ENCODE measurements at places on chromosomes 4 and X.

DNA sequence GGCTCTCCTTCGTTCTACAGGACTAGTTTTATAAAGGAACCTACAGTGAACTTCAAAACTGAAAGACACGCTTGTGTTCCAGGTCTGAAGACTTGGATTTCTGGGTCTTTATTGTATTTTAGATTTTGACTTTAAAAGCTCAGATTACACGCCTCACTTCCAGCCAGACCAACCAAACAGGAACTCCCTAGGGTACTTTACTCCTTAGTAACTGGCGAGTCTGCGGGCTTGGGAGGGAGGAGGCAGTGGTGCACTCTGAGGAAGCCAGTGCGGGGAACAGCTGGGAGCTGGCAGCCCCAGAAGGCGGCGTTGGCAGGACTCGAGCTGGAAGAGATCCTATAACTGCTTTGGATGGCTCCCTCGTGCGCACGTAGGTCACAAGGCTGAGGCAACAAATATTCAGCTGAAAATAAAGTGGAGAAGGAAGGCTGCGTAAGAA is 391 bp upstream of the PHKA1 start:
- peak; percentile 54 for DNase-seq

- DNase-seq = no peak
These were observed 203.3 kb downstream of the NWD2 start for GRCh38 chr4:37447886-37448285.

- no peak for DNase-seq
These were observed 35.7 kb upstream of the GABRQ start for GRCh38 chrX:152601848-152602616.

GRCh38 chr4:179927473-179927872 is 2315.7 kb upstream of the TENM3 start:
- no peak for DNase-seq

DNA sequence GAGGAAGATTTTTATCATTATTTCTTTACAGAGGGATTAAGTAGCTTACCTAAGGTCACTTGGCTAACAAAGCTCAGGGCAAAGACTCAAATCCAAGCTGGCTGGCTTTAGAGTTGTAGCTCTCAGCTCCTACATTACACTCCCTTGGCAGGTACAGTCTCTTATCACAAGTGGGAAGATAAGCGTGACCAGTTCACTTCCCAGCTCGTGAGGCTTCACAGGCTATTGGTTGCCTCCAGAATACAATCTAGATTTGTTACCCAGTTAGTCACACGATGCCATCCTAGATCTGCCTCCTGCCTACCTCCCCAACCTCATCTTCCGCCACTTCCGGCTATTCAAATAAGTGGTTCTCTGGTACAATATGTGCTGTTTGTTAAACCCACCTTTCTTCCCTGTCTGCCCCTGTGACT is 3.7 kb downstream of the MMRN1 start:
- no peak for DNase-seq

- DNase-seq = no peak
These were observed 172.1 kb downstream of the OPHN1 start for GRCh38 chrX:68261060-68261672.

GRCh38 chrX:18874560-18875255 is 109.2 kb downstream of the PHKA2 start:
- DNase-seq = no peak

- DNase-seq = no peak
These were observed at the start of gene H2BW1 for GRCh38 chrX:104013606-104014005. Gene H2BW1, minus strand, starts transcription at chrX:104013708. Its CDS starts 132 bp downstream, at chrX:104013576.

DNA sequence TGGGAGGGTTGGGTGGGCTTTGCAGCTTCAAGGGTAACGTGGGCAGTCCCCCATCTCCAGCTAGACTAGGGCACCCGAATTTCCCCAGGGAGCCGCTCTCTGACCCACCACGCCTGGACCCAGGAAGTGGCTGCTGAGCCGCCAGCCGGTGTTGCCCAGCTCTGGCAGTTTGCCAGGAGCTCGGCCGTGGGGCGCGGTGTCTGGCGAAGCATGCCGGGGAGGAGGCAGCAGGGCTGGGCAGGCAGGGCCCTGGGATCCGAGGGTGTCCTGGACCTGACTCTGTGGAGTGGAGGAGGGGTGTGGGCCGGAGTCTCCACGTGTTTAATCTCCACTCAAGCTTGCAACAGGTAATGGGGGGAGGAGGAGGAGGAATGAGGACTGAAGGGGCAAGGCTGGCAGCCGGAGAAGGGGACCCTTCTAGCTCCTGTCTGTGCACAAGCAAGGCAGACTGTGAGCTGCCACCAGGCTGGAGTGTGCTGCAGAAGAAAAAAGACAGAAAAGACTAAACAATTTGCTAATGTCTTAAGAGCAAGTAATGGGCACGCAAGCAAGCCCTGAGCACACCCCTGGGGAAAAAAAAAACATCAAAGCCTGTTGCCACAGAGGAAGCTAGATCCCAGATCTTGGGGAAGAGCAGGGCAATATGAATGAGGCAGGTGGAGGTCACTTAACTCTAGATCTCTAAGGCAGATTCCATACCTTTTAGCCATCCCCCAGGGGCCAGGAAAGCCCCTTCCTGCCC is 2.4 kb downstream of the LONRF3 start:
- peak; percentile 82 for DNase-seq

DNA sequence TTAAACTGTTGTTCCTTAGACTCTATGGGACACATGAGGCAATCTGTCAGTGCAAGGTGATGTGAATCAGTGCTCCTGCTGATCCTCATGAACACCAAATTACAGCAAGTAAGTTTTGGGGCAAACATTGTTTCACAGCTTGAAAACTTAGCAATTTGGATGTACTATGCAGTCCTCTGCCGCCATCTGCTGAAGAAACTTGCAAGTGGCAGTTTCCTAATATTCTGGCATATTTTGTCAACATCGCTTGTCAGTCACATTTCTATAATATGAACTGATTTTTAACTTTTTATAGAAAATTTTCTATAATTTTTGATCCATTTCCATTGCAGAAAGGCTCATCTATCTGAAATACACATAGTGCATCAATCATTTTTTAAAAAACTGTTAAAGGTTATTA is 56.3 kb downstream of the ZAR1 start:
- DNase-seq = no peak

- no peak for DNase-seq
These were observed 12.5 kb upstream of the SPATA4 start for GRCh38 chr4:176207839-176208238.

- DNase-seq = no peak
These were observed 306.8 kb upstream of the FAM241A start for GRCh38 chr4:111838406-111838930.

- no peak for DNase-seq
These were observed 111.9 kb downstream of the SORBS2 start for GRCh38 chr4:185700048-185700447.

DNA sequence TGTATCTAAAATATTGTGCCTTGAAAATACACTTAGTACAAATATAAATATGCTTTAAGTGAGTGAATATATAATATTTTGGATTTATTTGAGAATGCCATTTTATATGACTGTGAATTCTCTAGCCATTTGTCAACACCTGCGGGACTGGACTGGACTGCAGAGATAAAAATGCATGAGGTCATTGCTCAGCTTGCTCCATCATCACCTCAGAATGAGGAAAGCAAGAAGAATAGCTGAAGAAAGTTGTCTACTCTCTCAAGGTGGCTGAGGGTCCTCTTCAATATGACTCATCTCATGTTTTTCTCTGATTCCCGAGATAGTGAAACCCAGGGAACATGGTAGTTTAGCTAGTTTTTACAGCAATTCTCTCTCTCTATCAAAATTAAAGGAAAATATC is 732.5 kb upstream of the AGA start:
- no peak for DNase-seq

GRCh38 chr4:109754093-109754857 is 24.4 kb upstream of the PLA2G12A start:
- DNase-seq = no peak

All from transverse colon (tissue), 4 donors.